Heart left ventricle (tissue), 16 donors: ENCODE measurements at places on chromosomes 16 and 17. TPM values are rescaled to one million over a fixed set of nuclear protein-coding genes. Genes with fewer than 3 reads are reported as not detected.

DNA sequence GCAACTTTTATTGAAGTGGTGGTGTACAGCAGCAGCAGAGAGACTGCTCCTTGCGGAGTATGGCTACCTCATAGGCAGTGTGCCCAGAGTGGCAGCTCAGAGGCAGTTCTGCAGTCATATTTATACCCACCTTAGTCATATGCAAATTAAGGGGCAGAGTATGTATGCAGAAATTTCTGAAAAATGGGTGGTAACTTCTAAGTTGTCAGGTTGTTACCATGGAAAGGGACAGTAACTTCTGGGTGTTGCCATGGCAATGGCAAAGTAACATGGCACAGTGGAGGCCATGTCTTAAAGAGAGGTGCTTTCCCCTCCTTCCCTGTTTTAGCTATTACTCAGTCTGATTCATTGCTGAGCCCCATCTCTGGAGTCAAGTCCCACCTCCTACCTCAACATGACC is 53.4 kb downstream of the MEOX1 start:
- H3K4me1 ChIP-seq: no peaks in the 10 kb centered on the region
- H3K4me3 ChIP-seq: no peak overlapping the region
- no peaks in the 10 kb centered on the region for H3K36me3 ChIP-seq
- no peak overlapping the region for H3K27ac ChIP-seq
- H3K27me3 ChIP-seq: no peaks in the 10 kb centered on the region
- DNase-seq: no peak

The SLC52A1 gene
- total RNA-seq: not detected

The P2RX1 gene
- 0.52 TPM for total RNA-seq

DNA sequence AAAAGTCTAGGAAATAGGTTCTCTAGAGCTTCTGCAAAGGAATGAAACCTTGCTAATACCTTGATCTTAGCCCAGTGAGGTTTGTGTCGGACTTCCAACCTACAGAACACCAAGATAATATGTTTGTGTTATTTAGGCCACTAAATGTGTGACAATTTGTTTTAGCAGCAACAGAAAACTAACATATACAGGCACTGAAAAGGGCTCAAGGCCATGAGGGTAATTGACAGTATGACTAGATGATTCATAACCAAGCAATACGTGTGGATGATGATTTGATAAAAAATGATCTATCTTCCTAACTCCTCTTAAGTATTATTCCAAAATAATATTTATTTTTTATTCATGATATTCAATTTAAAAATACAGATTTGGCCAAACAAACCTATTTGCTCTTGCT is 27.7 kb upstream of the MED13 start:
- H3K27ac ChIP-seq: no peak overlapping the region
- no peak for DNase-seq
- H3K4me1 ChIP-seq: no peaks in the 10 kb centered on the region
- no peaks in the 10 kb centered on the region for H3K36me3 ChIP-seq
- H3K27me3 ChIP-seq: no peaks in the 10 kb centered on the region
- no peak overlapping the region for H3K4me3 ChIP-seq

The KRT28 gene
- total RNA-seq: not detected
